ENCODE measurements at places on chromosomes 5 and 9.

DNA sequence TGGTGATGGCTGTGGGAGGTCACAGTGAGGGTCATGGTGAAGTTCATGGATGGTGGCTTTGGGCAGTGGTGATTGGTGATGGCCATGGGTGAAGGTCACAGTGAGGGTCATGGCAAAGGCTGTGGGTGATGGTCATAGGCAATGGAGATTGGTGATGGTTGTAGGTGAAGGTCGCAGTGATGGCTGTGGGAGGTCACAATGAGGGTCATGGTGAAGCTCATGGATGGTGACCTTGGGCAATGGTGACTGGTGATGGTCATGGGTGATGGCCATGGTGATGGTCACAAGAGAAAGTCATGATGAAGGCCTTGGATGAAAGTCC is 115.6 kb upstream of the IRX4 start:
- no peak for DNase-seq

- DNase-seq, result no peak
These were observed 8.8 kb downstream of the FAM200C start for GRCh38 chr5:160390787-160391696.

- no peak for DNase-seq
These were observed 724 bp downstream of the PRRC2B start for GRCh38 chr9:131394464-131395156.

DNA sequence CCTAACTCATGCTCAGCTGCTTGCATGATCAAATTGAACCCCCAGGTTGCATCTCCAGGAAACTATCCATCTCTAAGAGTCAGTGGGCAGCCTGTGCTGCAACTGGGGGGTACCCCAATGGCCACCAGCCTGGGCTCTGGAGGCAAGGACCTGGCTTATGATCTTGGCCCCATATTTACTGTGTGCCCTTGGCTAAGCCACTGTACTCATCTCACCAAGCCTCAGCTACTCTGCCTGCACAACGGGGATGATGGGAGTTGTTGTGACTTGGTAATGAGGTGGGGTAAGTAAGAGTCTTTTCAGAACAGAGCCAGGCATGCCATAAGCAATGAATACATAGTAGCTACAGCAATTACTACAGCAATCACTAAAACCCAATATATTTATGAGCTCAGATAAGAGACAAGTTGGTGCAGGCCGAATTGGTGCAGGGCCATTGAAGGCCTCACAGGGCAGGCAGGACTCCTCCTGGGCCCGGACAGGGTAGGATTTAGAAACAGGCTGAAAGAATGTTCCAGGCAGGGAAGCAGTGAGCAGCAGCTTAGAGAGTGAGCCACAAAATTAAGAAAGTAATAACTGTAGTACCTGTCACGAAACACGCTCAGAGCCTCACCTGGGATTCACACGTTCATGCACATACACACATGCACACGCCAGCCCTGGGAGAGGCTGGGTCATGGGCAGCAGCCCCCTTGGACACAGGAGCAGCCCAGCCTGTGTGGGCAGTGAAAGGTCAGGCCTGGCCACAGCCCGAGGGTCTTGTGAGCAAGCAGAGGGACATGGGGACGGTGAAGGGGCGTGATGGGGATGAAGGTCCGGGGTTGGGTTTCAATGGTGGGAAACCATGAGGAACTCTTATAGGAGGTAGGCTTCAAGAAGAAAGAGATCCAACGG is 74.1 kb downstream of the PAX5 start:
- no peak for DNase-seq

DNA sequence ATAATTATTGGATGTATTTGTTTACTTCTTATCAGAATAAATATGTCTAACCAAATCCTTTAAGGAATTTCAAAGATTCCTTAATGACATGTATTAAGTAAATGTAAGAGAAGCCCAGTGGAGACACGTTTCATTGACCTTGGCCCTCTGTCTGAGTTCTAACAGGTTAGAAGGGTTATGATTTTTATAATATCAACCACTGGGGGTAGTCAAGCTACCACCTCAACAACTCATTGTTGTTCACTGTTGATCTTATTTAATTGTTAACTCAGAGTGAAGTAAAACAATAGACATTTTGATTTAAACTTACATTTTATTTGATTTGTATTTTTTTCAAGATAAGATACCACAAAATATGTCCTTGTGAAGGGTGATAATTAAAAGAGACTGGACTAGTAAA is 499.2 kb upstream of the COX7C start:
- no peak for DNase-seq

- DNase-seq, result no peak
These were observed 153.4 kb upstream of the POU5F2 start for GRCh38 chr5:93894601-93895354.

- no peak for DNase-seq
These were observed 598.1 kb downstream of the DNAH5 start for GRCh38 chr5:13346401-13346800.

- no peak for DNase-seq
These were observed 931.0 kb upstream of the DMAC1 start for GRCh38 chr9:8730618-8731017.

- DNase-seq, result no peak
These were observed 843.3 kb upstream of the CDH10 start for GRCh38 chr5:25488119-25488518.

- no peak for DNase-seq
These were observed 65.1 kb downstream of the DAP start for GRCh38 chr5:10695759-10696543.

GRCh38 chr5:113678924-113679575 is 165.6 kb downstream of the YTHDC2 start:
- DNase-seq, result no peak

- DNase-seq, result no peak
These were observed 18.3 kb downstream of the LIFR start for GRCh38 chr5:38538161-38538560.

- no peak for DNase-seq
These were observed 810.3 kb upstream of the ACO1 start for GRCh38 chr9:31574006-31574765.

- DNase-seq, result no peak
These were observed 14.4 kb downstream of the ELP1 start for GRCh38 chr9:108919517-108919916.

GRCh38 chr9:70566066-70566465 is 151.6 kb upstream of the KLF9 start:
- DNase-seq, result no peak

- no peak for DNase-seq
These were observed 41.9 kb upstream of the SAP30L start for GRCh38 chr5:154403776-154404387.

GRCh38 chr5:142589720-142590119 is 96.2 kb downstream of the FGF1 start:
- no peak for DNase-seq

- DNase-seq, result no peak
These were observed 203.5 kb upstream of the HAPLN1 start for GRCh38 chr5:83924171-83924570.

Data from activated CD4-positive, CD25-positive, alpha-beta regulatory T cell (primary cell).